Adipose tissue (tissue), 3 donors: ENCODE measurements at places on chromosomes 3 and 15. TPM values are rescaled to one million over a fixed set of nuclear protein-coding genes. Genes with fewer than 3 reads are reported as not detected.

The TTC21A gene
- polyA plus RNA-seq, result 2.1 TPM

The FES gene
- 42.4 TPM for polyA plus RNA-seq

The PEX11A gene
- polyA plus RNA-seq, result 40.4 TPM

The HYAL2 gene
- 29.0 TPM for polyA plus RNA-seq

The PLCL2 gene
- 6.4 TPM for polyA plus RNA-seq

The AHSG gene
- polyA plus RNA-seq, result not detected

The MED12L gene
- 0.03 TPM for polyA plus RNA-seq

The KCNMB2 gene
- polyA plus RNA-seq, result 1.8 TPM

The NANOGP8 gene
- not detected for polyA plus RNA-seq

The TMEM41A gene
- 3.6 TPM for polyA plus RNA-seq

The SLC2A2 gene
- polyA plus RNA-seq, result not detected

The COL6A5 gene
- polyA plus RNA-seq, result not detected

The ACP3 gene
- polyA plus RNA-seq, result 1.7 TPM

The FBXO40 gene
- under 0.01 TPM for polyA plus RNA-seq

The MYLK gene
- polyA plus RNA-seq, result 33.0 TPM

The ROPN1B gene
- 0.15 TPM for polyA plus RNA-seq

The ANKUB1 gene
- not detected for polyA plus RNA-seq

The CIP2A gene
- 0.82 TPM for polyA plus RNA-seq

The HACD2 gene
- polyA plus RNA-seq, result 12.8 TPM

The EFCAB12 gene
- 1.1 TPM for polyA plus RNA-seq

The ZMYND10 gene
- polyA plus RNA-seq, result 0.28 TPM

The SLC9A9 gene
- polyA plus RNA-seq, result 8.8 TPM

The TLR9 gene
- polyA plus RNA-seq, result 0.08 TPM

The CCR8 gene
- not detected for polyA plus RNA-seq

The ISLR2 gene
- 1.0 TPM for polyA plus RNA-seq

The C3orf49 gene
- polyA plus RNA-seq, result not detected

The HCLS1 gene
- polyA plus RNA-seq, result 10.3 TPM

The NOX5 gene
- polyA plus RNA-seq, result 0.02 TPM

The CD200 gene
- 25.7 TPM for polyA plus RNA-seq

The ALPK3 gene
- polyA plus RNA-seq, result 6.9 TPM

The TMC3 gene
- not detected for polyA plus RNA-seq

The TM4SF18 gene
- polyA plus RNA-seq, result 5.4 TPM
